Pancreas (tissue), 10 donors: ENCODE measurements at places on chromosomes 7 and 10. TPM values are rescaled to one million over a fixed set of nuclear protein-coding genes. Genes with fewer than 3 reads are reported as not detected.

GIMAP6 gene
- polyA plus RNA-seq: 2.9 TPM

DNA sequence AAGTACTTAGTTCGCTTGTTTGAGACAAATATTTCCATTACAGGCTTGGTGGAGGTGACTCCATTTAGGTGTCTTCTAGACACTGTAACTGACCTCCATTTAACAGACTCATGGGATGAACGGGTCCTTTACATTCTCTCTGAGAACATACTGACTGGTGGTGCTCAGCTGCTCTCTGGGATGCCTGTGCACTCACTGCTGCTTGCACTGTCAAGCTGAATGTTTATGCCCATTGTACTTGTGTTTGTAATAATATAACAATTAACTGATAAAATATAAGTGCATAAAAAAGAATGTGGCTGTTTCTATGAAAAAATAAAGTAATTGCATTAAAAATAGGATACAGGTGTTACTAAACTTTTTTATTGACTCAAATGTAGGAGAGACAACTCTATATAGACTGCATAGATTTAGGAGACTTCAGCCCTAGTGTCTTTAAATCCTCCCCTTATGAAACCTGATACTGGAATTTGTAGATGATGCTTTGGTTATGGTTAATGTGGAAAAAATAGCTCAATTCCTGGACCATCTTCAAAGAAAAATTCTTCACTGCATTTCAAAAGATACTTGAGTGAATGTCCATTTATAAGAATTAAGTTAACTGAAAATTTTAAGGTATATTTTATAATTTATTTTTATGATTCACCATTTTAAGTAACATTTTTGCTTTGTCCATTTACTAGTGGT is 85.4 kb downstream of the CDK14 start:
- DNase-seq: no peak
- no peaks in the 10 kb centered on the region for H3K27me3 ChIP-seq
- no peaks in the 10 kb centered on the region for H3K36me3 ChIP-seq
- H3K27ac ChIP-seq: no peak overlapping the region

DNA sequence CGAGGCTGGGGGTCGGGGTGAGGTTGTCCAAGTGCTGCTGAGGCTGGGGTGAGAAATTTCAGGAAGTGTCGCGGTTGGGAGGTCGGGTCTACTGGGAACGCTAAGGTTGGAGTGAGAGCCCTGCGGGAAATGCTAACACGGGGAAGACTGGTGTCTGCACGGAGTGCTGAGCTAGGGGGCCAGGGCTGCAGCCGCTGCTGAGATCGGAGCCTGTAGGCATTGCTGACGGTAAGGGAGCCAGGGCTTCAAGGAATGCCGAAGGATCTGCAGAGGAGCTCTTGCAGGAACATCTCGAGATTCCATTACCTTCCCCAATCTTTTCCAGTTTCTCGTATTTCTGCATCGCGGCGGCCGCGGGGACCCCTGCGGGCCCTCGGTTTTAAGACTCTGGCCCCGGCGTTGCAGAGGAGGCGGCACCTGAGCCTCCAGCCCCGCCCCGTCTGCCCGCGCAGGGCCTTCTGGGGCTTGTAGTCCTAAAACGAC is at the start of gene CDK5:
Gene CDK5 (minus strand): TSS at position 392 of the 483 bp plus-strand sequence. CDS start 49 bp downstream, at position 343.
- H3K4me3 ChIP-seq: peak within 1 kb of the TSS; percentile 80
- H3K27me3 ChIP-seq: no peaks in the 10 kb centered on the region
- no peak for DNase-seq
- H3K27ac ChIP-seq: peak within 1 kb of the TSS; percentile 89
- peaks cover 24% of the 10 kb centered on the region for H3K4me1 ChIP-seq
- no peaks in the 10 kb centered on the region for H3K36me3 ChIP-seq

GRCh38 chr7:108181073-108181985 is 51.2 kb upstream of the LAMB4 start:
- no peak overlapping the region for H3K27ac ChIP-seq
- no peaks in the 10 kb centered on the region for H3K36me3 ChIP-seq
- H3K27me3 ChIP-seq: no peaks in the 10 kb centered on the region
- no peaks in the 10 kb centered on the region for H3K4me1 ChIP-seq

- no peak for DNase-seq
- H3K36me3 ChIP-seq: no peaks in the 10 kb centered on the region
- H3K4me3 ChIP-seq: no peak overlapping the region
- peaks cover 9% of the 10 kb centered on the region for H3K4me1 ChIP-seq
Measured at GRCh38 chr10:65898055-65898454, 1027.8 kb upstream of the LRRTM3 start.

DNA sequence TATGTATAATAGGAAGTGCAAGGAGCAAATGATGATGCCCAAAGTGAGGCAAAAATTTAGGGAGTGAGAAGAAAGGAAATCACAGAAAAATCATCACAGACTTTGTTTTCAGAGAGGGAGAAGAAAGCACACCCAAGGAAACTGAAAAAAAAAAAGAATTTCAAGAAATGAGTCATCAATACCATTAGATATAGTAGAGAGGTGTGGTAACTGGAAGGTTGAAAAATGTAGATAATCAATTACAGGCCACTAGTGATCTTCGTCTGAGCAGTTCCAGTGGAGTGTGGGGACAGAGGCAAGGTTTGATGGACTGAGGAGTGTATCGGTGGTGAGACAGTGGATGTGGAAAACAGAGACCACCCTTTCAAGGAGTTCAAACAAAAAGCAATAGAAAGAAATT is 31.7 kb downstream of the ASB4 start:
- H3K4me3 ChIP-seq: no peak overlapping the region
- no peak for DNase-seq
- no peaks in the 10 kb centered on the region for H3K4me1 ChIP-seq
- no peak overlapping the region for H3K27ac ChIP-seq

GRCh38 chr10:107856047-107856315 is 691.5 kb upstream of the SORCS1 start:
- H3K27ac ChIP-seq: no peak overlapping the region
- no peak for DNase-seq
- no peak overlapping the region for H3K4me3 ChIP-seq
- H3K27me3 ChIP-seq: no peaks in the 10 kb centered on the region
- H3K36me3 ChIP-seq: no peaks in the 10 kb centered on the region

- no peaks in the 10 kb centered on the region for H3K4me1 ChIP-seq
- DNase-seq: no peak
- H3K36me3 ChIP-seq: no peaks in the 10 kb centered on the region
- H3K27ac ChIP-seq: no peak overlapping the region
- no peak overlapping the region for H3K4me3 ChIP-seq
- no peaks in the 10 kb centered on the region for H3K27me3 ChIP-seq
Measured at GRCh38 chr7:150675714-150676113, 9.8 kb upstream of the GIMAP2 start.
